ENCODE measurements at places on chromosomes 3 and 15.

- DNase-seq = no peak
Observed at GRCh38 chr3:120399372-120399771, 50.2 kb upstream of the LRRC58 start.

DNA sequence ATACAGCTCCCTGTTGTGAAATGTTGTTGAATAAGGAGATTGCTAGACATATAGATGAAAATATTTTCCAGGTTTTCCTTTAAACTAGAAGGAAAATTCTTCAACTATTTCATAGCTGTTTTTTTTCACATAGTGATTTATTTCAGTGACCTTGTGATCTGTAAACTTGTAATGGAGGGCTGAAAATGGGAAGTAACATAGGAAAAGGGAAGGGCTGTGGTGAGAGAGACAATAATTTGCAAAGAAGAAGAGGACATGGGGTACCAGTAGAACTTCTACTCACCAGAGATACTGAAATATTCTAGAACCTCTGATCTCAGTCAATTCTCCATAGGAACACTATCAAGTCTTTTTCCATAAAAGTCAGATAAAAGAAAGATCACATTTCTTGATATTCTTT lies 60.4 kb downstream of the PLS1 start:
- DNase-seq = no peak

- no peak for DNase-seq
Observed at GRCh38 chr3:3531476-3531875, 267.8 kb upstream of the LRRN1 start.

- no peak for DNase-seq
Observed at GRCh38 chr15:97129674-97130073, 799.2 kb downstream of the NR2F2 start.

DNA sequence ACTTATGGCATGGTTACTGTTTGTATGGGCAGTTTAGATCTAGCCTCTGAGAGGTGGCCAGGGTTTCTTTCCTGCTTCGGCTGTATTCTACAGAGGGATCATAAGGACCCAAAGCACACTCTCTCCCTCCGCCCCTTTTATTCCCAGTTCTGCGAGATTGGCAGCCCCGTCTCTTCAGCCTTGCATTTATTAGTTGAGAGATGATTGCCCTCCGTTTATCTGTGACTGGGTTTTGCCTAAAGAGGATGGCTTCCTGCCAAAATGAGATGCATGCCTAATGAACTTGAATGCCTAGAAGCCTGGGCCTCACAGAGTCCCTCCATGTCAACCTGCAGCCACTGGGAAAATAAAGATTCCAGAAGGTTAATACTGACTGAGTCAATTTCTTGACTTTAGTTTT lies 97.1 kb upstream of the CHL1 start:
- no peak for DNase-seq

All from GM04503 (cell line).